ENCODE measurements at places on chromosomes 4 and X.

GRCh38 chr4:129218360-129218759, 122.4 kb downstream of the C4orf33 start:
- peak; percentile 28 for DNase-seq

DNA sequence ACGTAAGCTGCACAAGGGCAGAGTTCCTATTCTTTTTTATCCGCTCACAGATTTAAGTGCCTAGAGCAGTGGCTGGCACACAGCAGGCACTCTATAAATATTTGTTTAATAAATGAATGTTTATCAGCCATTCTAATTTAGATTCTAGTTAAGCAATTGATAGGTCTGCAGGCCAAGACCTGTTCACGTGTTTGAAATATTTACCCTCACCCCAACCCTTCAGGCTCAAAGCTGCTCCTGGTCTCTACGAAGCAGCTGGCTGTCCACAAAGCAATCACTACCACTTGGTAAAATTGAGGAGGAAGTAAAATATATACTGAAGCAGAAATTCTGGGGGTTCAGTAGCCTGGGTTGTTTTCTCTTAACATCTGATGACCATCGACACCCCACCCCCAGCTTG, 158.1 kb downstream of the MGST2 start:
- DNase-seq = no peak

DNA sequence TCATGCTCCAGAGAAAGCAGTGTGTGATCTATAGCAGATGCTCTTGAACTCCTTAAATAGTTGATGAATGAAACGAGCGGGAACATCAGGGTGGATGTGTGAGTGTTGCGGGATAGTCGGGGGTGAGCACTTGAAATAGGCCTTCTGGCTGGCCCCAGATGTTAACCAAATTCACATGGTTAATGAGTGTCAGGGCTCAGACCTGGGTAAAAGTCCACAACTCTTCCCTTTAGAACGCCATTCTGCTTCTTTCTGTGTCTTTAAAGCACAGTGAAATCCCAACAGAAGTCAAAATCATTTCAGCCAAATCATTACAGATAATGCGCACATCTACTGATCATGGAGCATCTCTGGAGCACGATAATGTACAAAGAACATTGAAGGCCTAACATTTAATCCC, 249.4 kb upstream of the BOD1L1 start:
- DNase-seq = no peak

DNA sequence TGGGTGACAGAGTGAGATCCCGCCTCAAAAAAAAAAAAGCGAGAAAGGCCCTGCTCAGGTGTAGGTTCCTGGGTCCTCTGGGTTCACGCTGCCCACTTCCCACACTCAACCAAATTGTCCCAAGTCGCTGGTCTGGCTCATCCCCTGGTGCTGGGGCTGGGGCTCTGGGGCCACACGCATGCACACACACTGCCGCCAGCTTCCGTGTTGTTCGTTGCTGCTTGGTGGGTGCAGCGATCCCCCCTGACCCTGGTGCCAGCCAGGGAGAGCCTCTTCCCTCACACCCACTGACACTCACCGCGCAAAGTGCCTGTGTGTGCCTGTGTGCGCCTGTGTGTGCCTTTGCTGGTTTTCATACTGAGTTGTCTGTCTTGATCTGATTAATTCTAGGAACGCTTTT, 124.1 kb upstream of the NKX1-1 start:
- no peak for DNase-seq

GRCh38 chrX:154717824-154718223, 33.1 kb downstream of the GAB3 start:
- peak; percentile 63 for DNase-seq

DNA sequence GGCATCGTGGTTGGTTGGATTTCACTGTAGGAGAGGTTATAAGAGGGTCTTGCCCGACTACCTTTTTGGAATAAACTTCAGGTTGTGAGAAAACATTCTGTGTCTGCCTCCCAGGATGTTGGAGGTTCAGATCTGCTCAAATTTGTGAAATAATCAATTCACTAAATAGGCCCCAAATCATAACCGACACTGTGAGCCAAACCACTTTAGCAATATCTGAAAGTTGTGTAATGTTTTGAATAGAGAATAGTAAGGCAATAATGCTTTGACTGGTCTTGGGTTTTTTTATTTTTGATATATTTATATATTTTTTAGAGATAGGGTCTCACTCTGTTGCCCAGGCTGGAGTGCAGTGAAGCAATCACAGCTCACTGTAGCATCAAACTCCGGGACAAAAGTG, 131.2 kb downstream of the GLRA3 start:
- DNase-seq = no peak

- no peak for DNase-seq
These were observed 5.7 kb upstream of the JADE1 start for GRCh38 chr4:128803783-128804182.

- no peak for DNase-seq
These were observed 514.2 kb upstream of the DIPK2B start for GRCh38 chrX:45714866-45715265.

GRCh38 chrX:2921750-2922149, 7.4 kb downstream of the ARSD start:
- DNase-seq = no peak

DNA sequence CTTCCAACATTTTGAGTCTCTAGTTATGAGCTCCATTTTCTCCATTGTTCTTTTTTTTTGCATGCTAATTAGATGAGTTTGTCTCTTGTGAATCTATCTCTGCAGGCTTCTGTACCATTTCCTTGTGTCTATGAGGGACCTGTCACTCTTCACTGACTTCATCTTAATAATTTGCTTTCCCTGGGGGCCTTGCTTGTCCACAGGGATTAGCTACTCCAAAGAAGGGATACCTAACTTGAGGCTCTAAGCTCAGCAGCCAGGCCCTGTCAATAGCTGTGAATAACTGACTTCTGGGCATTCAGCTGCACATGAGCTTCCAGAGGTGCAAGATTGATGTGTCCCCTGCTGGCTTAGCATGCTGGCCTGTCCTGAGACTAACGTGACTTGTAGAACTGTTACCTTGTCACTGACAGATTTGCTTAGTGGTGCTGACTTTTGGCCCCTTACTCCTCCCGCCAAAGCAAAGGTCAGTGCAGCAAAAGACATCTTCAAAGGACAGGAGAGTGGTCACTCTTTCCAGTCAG, 124.6 kb downstream of the AFF2 start:
- DNase-seq = no peak

GRCh38 chrX:124033821-124034220, 72.3 kb downstream of the STAG2 start:
- DNase-seq = no peak

DNA sequence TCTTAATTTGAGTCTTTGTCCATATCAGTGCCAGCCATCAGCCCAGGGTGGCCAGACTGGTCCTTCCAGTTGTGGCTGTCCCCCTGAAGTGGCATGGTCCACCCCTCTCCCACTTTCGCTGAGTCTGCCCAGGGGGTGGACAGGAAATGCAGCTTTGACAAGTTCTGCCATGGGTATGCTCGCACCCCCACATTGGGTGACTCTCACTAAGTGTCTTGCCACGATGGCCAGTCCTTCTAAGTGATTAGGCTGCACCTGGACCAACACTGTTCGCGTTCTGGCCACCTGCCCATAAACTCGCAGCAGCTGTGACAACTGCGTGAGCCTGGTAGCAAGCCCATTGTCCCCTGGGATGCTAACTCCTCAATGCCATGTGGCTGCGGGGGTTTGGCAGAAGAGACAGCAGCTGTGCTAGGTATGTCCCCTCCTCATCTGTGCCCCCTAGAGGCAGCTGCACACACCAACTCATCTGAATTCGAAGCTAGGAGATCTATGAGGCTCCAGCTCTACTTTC, 10.0 kb upstream of the LNX1 start:
- DNase-seq = peak; percentile 30

- DNase-seq = no peak
These were observed 50.7 kb upstream of the USP38 start for GRCh38 chr4:143133977-143134376.

GRCh38 chr4:95114521-95114920, 356.8 kb downstream of the BMPR1B start:
- DNase-seq = no peak

DNA sequence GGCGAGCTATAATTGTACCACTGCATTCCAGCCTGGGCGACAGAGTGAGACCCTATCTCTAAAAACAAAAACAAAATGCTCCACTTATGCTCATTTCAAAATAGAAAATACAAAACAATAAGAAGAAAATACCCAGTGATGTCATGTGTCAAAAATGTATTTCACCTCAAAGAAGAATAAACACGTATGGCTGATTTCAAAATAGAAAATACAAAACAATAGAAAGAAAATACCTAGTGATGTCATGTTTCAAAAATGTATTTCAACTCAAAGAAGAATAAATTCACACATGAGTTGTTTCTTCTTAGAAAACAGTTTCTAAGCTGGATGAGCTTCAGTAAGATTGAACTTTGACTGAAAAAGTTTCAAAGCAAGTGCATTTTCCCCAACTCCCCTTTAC, 20.3 kb upstream of the PDCL2 start:
- no peak for DNase-seq

- DNase-seq = no peak
These were observed 123.7 kb upstream of the PSAPL1 start for GRCh38 chr4:7558436-7558835.

GRCh38 chr4:11079171-11079570, 349.5 kb downstream of the HS3ST1 start:
- DNase-seq = no peak

DNA sequence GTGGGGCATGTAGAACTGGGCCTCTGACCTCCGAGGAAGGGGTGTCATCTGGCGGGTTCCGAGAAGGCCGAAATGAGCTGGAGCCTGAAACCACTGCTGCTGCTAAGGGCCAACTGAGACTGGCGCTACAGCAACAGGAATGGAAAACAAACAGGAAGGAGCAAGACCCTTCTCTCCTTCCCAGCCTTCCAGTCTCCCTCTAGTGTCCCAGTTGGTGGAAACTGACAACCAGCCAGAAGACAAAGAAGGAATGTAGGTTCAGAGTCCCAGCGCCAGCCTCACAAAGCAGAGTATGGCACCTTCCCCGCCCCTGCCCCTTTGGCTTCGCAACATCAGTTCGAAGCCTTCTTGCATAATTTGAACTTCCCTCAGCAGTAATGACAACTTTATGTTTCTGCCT, 24.4 kb upstream of the PDZD4 start:
- no peak for DNase-seq

DNA sequence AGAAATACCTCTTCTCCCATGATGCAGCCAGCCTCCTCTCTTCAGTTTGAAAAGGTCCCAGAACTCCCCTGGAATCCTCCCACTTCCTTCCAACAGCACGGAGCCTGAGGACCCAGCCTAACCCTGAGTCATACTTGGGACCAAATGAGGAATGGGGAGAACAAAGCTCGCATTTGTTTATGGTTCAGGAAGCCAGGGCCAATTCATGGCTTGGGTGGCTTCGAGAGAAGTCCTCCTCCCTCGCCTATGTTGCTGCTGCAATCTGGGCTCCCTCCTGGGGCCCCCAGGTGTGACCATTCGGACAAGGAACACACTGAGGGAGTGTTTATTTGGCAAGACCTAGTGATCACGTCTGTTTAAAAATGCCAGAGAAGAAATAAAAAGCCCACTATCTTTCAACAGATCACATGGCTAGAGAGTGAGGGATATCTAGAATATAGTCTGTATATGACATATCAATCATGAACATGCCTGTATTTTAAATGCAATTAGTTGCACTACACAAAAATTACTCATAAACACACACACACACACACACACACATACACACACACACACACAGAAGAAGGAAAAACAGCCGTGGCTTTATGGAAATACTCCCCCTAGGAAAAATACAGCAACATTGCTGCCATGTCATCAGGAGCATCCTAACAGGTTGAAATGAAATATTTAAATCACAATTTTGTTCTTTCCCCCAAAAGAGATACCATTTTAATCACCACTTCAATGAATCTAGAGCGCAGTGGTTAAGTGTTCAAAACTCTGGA, 155.7 kb upstream of the MAP3K15 start:
- no peak for DNase-seq

DNA sequence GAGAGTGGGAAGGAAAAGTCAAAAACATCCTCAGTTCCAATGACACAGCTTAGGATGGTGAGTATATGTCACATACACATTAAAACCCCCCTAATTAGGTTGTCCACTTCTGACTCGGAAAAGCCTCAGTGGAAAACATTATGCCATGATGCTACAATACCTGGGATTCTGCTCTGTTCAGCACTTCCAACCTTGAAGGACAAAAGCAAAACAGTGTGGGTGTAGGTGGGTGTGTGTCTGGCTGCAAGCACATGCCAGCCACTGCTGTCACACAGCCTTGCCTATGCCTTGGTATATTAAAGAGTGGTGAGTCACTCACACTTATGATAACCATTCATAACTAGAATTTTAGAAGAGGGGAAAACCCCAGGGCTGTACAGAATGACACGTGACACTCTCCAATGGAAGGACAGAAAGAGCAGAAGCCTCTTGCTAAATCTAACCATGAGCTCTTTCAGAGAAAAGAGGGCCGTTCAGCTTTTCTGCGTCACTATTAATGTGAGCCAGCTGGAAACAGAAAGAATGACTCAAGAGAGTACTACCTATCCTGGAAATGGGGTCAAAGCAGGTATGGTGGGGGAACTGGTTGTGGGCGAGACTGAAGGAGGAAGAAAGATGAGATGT, 159.6 kb downstream of the TET2 start:
- no peak for DNase-seq

GRCh38 chrX:86421771-86422170, 273.5 kb downstream of the DACH2 start:
- DNase-seq = no peak

DNA sequence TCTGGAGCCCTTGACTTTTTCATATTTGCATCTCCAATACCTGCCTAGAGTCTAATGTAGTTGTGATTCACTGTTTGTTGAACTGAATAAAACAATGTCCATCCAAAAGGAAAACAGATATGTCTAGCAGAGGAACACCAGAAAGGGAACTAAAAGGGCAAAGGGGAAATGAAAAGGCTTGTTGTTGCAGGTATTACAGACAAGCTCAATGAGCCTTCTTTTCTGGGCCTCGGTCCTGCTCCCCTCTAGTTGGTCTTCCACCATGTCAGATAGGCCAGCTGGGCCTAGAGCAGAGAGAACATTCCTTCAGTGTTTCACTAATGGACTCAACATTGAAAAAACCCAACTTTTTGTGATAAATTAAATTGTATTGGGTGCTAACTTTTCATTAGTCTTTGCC, 55.4 kb downstream of the ZFX start:
- no peak for DNase-seq

DNA sequence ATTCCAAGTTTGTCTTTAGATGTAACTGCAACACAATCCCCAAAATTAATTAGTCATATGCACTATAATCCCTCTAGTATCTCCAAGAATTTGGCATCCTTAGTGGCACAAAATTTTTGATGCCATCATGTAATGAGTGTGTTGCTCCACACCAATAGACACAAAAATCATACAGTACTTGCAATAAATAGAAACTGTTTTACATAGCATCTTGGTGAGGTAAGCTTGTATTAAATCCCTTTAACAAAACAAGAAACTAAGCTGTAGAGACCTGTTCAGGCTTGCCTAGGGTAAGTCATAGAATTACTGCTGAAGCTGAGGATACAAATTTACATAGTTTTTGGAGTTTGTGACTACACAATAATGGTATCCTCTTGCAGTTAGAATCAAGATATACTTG, 64.5 kb upstream of the PRSS12 start:
- DNase-seq = no peak

- no peak for DNase-seq
These were observed 65.8 kb downstream of the TEC start for GRCh38 chr4:48203819-48204218.

Data from NCI-H2107 (cell line).